Stimulated activated naive CD4-positive, alpha-beta T cell treated with Interleukin-2 at 50 U/mL for 16 hours (primary cell): ENCODE measurements at places on chromosomes 7 and 10.

- DNase-seq: no peak
These were observed 27.8 kb downstream of the NET1 start for GRCh38 chr10:5440206-5440605.

DNA sequence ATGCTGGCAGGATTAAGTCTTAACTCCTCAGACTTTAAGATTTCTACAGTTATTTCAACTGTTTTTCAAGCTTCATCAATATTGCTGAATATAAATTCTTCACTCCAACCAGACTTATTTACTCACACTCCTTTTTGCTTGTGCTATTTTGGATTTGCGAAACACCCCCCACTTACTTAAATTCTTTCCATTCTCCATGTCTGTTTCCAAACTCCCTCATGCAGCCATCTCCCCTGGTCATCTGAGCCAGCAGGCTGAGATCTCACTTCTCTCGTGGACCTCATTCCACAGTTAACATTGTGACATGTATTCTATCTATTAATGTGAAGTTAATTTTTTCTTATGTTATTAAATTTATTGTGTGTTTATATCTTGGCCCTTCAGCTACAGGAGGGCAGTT lies 188.9 kb upstream of the HDAC9 start:
- no peak for DNase-seq

- DNase-seq: no peak
These were observed 6.2 kb upstream of the USP54 start for GRCh38 chr10:73597346-73597745.

- no peak for DNase-seq
These were observed 35.3 kb upstream of the BET1 start for GRCh38 chr7:94039368-94040035.

DNA sequence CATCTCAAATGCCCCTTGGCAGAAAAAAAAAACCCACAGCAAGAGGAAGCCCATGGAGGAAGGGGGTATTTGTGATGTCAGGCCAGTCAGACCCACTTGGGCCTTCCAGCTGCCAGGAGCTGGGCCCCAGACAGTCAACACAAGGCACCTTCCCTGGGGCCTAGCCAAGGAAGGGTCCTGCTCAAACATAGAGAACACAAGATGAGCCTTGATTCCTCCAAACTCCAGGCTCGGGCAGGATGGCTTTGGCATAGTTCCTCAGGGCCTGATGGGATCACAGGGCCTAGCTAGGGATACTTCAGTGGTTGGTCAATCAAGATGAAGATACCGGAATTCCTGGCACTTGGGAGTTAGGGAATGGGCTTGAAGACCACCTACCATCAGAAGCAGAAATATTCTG lies 30.8 kb downstream of the DPCD start:
- no peak for DNase-seq

DNA sequence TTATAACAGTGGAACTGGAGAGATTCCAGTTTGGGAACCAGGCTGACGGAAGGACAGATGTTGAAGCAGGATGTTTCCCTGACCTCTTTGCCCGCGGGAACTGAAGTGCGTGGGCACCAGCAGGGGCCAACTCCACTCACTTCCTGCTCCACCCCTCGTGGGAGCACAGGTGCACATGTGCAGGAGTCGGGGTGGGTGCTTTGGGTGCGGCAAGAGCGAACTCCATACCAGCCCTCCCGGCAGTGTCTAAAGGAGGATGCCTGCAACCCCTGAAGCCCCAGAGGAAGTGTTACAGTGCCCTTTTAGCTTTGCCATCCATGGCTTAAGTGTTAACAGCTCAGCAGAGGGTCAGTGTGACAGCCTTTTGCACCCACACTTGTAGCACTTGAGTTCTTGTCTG lies 27.4 kb upstream of the UBE3C start:
- DNase-seq: no peak

DNA sequence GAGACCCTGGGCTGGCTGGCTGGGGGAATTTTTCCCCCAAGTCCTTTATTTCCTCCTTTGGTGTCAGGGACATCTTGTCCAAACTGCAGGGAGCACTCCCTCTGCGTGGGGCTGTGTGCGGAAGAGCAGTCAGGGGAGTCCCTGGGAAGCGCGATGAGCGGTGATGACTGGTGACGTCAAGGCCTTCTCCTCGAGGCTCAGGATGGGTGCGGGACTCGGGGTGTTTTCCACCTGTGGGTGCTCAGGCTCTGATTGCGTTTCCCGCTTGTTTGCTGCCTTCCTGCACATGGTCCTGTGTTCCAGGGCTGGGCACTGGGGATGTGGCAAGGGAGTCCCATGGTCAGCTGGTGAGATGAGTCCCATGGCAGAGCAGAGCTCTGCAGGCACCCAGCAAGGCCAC lies 101.2 kb downstream of the DOCK1 start:
- DNase-seq: no peak

DNA sequence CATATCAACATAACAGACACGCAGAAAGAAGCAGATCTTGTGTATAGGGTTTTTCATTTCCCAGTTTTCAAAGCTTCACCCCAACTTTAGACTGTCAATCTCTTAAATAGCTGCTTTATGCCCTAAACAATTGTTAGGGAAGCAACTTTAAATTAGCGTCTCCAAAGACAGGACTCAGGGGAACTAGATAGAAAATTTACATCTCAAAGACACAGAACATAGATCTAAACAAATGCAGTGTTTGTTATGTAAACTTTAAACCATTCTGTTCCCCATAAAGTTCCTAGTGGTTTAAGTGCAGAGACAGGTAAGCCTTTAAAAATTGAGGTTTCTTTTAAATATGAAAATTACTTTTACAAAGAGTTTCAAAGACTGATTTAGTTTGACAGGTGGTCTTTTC lies 379.2 kb upstream of the GHITM start:
- DNase-seq: no peak

- DNase-seq: no peak
These were observed 18.8 kb upstream of the INPP5A start for GRCh38 chr10:132518572-132519381.

GRCh38 chr10:80281292-80281691 lies 8.2 kb downstream of the MAT1A start:
- DNase-seq: no peak

DNA sequence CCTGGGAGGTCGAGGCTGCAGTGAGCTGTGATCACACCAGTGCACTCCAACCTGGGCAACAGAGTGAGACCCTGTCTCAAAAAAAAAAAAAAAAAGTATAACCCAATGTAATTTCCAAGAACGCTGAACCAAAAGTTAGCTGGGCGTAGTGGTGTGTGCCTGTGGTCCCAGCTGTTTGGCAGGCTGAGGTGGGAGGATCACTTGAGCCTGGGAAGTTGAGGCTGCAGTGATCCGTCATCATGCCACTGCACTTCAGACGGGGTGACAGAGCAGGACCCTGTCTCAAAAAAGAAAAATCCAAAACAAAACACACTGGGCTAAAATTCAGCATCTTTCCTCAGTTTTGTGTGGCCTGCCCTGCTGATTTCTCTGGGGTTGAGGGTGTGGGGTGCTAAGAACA lies 21.1 kb downstream of the HNRNPA2B1 start:
- DNase-seq: no peak

DNA sequence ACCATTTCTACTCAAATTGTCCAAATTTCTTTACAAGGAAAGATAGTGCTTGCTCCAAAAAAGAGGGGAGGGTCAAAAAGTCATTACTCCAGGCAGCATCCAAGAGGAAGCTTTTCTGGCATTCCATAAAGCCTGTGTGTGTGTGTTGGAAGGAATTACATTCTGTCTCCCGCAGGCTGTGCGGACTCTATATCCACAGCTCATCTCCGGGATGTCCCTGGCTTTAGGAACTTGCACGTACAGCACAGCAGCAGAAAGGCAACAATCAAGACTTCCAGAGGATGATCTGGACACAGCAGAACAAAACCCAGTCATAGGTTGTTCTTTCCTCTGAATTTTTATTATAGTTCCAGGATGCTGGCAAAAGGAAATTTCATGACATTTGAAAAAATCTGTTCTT lies 94.8 kb downstream of the ITIH5 start:
- DNase-seq: no peak

- no peak for DNase-seq
These were observed 232.1 kb upstream of the LYZL1 start for GRCh38 chr10:29056729-29057128.

GRCh38 chr7:99476107-99476506 lies 3.4 kb downstream of the ZNF789 start:
- no peak for DNase-seq

DNA sequence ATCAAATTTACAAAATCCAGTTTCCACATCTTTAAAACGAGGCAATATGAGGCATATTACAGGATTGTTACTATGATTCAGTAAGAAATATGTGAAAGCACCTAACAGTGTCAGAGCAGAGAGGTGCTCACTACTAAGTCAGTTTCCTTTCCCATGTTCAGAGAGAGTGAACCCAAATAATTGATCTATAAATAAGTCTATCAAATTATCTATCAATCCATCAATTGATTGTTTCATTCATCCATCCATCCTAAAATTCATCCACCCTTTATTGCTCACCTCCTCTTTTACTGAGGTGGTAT lies 340.8 kb downstream of the SUGCT start:
- no peak for DNase-seq

GRCh38 chr7:154844955-154845354 lies 158.0 kb downstream of the PAXIP1 start:
- DNase-seq: no peak

DNA sequence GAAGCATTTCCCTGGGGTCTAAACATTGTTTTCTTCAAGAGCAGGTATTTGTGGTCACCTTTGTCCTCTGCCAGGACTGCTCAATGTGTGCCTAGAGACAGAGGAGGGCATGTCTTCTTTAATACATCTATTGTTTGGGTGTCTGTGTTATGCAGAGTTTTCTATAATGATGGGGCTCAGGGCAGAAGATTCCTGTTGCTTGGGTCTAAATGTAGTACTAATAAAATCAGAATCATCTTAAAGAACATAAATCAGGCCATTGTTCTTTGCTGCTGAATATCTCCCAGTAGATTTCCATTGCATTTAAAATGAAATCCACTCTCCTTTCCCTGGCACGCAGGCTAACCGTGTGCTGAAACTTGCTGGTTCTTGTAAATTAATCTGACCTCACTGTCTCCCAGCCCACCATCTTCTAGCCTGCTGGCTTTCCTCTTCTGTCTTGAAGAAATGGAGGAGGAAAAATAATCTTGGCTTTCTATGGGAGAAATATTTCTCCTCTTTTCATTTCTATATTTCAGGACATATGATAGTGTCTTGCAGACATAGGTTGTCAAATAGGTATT lies 1396.8 kb downstream of the GATA3 start:
- DNase-seq: no peak

DNA sequence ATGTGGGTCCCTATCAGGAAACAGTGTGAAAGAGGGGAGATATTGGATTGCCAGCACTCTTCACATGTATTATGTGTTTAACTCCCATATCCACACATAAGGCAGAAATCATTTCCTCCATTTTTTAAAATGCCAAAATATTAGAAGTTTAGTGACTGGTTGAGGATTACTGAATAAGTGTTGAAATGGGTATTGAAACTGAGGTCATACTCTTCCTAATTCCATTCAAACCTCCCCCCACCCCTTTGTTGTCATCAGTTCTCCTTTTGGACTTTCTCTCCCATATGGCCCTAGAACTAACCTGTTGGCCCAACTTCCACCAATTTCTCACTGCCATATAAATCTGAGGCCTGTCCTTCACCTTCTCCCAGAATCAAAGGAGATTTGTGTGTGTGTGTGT lies 81.6 kb downstream of the EVX1 start:
- DNase-seq: no peak

DNA sequence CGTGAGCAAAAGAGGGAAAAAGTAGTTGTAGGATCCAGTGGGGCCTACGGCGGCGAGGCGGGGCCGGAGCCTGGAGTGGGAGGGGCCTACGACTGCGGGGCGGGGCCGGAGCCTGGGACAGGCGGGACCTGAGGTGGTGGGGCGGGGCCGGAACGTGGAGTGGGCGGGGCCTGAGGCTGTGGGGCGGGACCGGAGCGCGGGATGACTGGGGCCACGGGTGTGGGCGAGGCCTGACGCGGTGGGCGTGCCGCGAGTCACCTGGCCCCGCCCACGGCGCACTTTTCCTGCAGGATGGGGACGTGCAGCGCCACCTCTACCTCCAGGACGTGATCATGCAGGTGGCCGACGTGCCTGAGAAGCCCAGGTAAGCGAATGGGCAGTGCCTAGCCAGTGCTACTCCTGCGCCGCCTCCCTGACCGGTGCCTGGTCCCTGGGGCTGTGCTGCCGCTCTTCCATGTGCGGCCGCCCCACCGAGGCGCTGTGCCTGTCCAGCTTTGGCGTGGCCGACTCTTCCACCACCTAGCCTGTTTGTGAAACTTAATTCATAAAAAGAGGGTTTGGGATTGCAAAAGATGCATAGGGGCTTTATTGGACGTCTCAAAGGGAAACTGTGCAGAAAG lies 496 bp downstream of the ZNF511 start:
- DNase-seq: peak; percentile 86

- DNase-seq: no peak
These were observed 186.0 kb upstream of the TCF7L2 start for GRCh38 chr10:112763916-112764520.

GRCh38 chr7:30349816-30350215 lies 65.4 kb downstream of the ZNRF2 start:
- no peak for DNase-seq

- no peak for DNase-seq
These were observed 220.8 kb upstream of the PRSS58 start for GRCh38 chr7:142478479-142479220.

DNA sequence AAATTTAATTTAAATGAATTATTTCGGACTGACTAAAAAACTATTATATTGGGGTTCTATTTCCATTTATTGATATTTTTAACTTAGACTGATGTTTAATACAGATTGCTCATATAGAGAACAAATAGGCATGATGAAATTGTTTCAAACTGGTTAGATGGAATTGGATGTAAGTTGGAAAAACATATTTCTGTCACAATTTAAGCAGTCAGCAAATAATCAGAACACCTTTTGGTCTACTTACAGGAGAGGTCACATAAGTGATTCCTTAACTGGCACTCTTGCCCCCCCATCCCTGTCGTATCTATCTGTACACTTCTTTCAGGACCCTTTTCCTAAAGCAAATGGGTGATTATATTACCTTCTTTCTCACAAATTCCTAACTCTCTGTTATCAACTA lies 138.4 kb downstream of the PLXDC2 start:
- no peak for DNase-seq

- DNase-seq: no peak
These were observed 13.9 kb downstream of the SND1 start for GRCh38 chr7:127665922-127666321.

DNA sequence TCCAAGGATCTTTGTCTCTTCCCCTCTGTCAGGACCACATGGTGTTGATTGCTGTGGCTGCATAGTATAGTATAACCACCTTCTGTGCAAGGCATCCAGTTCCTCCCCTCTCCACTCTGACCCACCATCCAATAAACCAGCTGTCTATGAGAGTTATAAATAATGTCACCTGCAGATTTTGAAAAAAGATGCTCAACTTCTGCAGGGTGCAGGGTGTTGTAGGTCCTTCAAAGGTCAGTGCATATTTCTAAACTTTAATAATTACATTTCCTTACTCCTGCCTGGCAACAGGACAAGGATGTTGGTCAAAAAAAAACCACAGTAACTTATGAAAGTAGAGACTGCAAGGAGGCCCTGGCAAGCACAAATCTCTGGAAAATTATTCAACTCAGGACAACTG lies 166.2 kb downstream of the PKD1L1 start:
- no peak for DNase-seq
